Renal pelvis (tissue), 12 donors: ENCODE measurements at places on chromosomes 2 and 18. TPM values are rescaled to one million over a fixed set of nuclear protein-coding genes. Genes with fewer than 3 reads are reported as not detected.
A peak's percentile ranks its signal among the peaks of the same experiment; 100 is the strongest.

DNA sequence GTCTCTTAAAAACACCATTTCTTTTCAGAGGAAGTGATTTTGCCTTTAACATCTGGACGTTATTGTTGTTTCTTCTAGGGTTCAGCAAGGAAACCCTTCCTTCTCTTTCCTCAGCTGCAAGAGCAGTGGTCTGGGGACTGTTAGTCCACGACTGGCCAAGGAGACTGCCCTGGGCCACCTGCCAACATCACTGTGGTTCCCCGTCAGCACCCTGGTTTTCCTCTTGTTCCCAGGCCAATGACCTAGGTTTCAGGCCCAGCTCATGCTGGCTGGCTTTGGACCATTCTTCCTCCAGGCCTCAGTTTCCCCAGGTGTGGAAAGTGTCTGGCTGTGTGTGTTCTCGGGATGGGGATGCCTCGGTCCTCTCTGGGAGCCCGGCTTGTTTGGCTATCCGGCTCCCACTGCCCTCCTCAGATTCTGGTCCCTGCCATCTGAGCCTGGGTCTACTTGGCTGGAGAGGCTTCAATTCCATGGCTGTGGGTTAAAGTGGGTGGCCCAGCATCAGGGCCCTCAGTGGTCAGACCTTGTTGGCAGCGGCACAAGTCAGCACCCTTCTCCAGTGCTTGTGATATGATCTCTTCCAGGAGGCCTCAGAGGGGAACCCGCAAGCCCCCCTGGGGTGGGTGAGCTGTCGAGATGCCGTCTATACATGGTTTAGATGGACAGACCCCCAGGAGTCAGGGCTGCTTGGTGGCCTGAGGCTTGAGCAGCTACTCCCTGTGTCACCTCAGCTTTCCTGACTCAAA lies 234.3 kb upstream of the HS6ST1 start:
- no peak for DNase-seq

GRCh38 chr2:9472511-9472910 lies 1.8 kb upstream of the IAH1 start:
- DNase-seq = no peak

DNA sequence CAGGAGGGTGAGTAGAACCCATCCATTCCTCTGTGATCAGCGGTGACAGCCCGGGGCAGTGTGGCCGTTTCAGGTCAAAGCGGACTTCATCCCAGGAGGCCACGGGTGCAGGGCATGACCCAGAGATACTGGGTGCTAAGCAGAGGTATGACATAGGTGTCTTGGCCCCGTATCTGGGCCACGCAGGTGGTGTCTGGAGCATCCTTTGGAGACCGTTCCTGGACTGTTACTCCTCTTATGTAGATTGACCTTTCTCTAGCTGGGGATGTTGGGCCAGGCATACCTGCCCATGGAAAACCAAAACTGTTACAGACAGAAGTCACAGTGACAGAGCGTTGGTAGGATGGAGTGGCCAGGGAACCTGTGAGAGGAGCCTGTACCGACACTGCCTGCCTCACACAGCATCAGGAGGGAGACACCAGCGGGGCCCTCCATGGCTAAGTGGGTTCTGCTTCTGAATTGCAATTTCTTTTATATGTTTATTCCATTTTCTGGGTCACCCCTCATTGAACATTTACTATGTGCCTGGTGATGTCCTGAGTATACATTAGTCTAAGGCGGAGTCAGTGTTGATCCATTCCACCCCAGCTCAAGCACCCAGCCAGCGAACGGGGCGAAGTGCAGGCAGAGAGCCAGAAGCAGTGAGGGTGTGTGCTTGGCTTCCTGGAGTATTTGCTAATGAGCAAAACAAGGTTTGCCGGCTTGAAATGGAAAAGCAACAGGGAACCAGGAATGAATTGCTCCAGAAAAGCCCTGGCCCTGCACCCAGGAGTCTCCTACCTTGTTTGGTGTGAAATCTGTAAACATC lies 141.7 kb downstream of the SH3RF3 start:
- no peak for DNase-seq

DNA sequence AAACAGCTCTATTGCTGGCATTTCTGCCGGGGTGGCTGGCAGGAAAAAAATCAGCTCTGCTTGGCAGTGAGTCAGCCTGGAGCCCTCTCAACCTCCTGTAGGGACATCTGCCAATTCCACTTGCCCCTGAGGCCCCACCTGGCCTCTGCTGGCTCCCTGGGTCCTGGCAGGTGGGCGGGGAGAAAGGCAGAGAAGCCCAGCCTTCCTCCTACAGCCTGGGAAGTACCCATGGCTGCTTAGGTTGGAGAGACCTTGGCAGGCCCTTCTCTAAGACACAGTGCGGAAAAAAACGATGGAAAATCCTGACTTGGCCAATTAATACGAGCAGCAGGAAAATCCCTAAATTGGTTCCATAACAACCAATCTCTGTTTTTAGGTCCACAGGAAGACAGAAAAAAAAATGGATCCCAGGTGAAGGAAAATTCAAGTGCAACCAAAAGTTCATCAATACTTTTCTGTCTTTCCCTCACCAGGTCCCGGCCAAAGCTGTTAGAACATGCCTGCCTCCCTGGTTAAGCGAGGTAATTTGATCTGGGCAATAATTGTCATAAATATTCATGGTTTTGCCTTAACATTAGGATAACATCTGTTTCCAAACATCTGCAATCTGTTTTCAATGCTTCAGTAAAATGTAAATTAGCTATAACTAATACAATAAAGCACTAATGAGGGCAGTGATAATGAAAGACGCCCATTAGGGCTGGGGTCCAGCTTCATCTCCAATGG lies 245.9 kb downstream of the TFCP2L1 start:
- no peak for DNase-seq

Gene ALPG
- not detected for polyA plus RNA-seq

DNA sequence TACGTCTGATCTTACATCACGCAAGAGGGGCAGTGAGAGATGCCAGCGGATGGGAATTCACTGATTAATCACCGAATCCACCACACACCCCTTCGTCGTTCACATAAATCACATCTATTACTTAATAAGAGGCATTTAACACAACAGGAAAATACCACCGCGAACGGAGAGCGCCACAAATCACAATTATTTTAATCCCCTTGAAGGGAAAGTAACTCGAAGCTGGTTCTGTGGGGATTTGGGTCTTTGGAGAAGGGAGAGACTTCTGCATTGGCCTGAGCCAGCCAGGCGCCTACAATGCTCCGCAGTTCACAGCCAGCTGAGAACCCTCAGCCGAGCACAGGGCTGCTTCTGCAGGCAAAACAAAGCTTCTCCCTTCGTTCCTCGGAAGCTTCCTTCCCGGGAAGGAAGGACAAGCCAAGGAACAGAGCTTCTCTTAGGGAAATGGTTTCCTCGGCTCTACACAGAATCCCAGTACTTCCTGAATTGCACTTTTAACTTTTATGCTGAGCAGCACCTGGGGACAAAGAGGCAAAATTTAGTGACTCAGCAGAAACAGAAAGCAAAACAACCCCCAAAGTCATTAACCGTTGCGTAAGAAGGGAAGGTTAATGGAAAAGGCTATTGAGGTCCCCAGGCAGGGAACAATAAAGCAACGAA lies at the start of gene LRP1B:
LRP1B (minus strand) TSS at position 7 of the 660 bp plus-strand sequence. CDS start 287 bp downstream, outside the sequence.
- DNase-seq = peak; percentile 60
